ENCODE measurements at places on chromosomes 11 and 22.
A peak's percentile ranks its signal among the peaks of the same experiment; 100 is the strongest.

- DNase-seq = no peak
These were observed 53.5 kb downstream of the SPECC1L start for GRCh38 chr22:24324137-24324536.

DNA sequence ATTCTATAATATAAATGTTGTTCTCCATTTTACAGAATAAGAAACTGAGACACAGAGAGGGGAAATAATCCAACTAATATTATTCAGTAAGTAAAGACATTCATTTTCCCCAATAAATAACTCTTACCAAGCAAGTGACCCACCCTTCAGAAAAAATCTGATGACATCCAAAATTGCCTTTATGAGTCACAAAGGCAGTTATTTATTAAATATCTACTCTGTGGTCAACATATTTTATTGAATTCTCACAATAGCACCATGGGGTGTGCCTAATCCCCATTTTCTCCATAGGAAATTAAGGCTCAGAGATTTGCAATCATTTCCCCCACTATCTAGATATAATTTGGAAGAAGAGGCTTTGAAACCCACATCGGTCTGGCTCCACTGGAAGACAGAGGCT is 161.5 kb upstream of the ISX start:
- DNase-seq = no peak

GRCh38 chr11:116690611-116691010 is 82.2 kb downstream of the BUD13 start:
- DNase-seq = no peak

DNA sequence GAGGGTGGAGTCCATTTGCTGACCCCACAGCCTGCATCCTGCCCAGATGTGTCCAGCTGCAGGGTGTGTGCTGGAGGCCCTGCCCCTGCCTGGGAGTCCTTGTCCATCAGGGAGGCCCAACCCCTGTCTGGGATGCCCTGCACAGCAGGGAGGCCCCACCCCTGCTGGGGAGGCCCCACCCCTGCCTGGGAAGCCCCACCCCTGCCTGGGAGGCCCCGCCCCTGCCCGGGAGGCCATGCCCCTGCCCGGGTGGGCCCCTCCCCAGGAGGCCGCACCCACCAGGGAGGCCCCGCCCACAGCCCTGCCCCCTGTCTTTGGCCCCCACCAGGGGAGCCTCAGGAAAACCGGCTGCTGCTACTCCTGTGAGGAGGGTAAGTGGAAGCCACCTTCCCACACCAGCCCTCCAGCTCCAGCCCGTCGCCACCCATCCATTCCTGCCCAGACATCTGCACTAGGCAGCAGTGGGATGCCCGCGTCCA is 37.2 kb downstream of the MUC5B start:
- DNase-seq = peak; percentile 16

- DNase-seq = peak; percentile 16
These were observed 5.5 kb upstream of the CYTH4 start for GRCh38 chr22:37276776-37277175.

DNA sequence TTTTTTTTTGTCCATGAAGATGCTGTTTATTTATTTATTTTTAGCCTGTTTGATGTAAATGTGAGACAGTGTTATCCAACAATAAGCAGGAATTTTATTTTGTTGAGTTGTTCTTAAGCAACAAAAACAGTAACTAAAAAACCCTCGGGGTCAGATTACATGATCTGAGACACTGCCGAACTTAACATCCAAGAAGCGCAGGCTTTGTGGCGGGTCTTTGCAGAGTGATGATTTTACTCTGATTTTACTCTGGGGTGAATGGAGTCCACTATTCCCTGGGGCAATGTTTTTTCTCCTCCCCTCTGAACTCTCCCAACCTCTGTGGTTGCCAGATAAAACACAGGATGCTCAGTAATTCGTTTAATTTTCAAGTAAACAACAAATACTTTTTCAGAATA is 450.1 kb upstream of the B3GAT1 start:
- no peak for DNase-seq

DNA sequence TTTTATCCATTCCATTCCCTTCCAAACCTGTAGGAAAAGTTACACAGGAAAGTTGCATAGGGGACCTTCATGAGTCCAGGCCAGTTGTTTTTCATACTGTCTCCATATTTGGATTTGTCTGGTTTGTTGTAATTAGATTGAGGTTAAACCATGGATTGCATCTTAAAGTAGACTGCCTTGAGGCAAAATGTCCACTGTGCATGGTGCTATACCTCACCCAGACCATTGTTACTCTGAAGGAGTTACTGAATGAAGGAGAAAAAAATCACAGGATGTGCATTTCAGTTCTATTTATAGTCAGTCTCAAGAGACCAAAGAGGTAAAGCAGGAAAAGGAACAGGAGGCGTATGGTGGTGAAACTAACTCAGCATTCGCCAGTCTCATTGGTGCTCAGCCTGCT is 29.6 kb upstream of the L3MBTL2 start:
- no peak for DNase-seq

GRCh38 chr11:45892856-45893255 is 7.4 kb downstream of the MAPK8IP1 start:
- no peak for DNase-seq

- DNase-seq = peak; percentile 71
These were observed 97.1 kb downstream of the ADAMTS15 start for GRCh38 chr11:130545449-130546072.

- no peak for DNase-seq
These were observed 47.7 kb downstream of the DKK3 start for GRCh38 chr11:11960687-11961086.

DNA sequence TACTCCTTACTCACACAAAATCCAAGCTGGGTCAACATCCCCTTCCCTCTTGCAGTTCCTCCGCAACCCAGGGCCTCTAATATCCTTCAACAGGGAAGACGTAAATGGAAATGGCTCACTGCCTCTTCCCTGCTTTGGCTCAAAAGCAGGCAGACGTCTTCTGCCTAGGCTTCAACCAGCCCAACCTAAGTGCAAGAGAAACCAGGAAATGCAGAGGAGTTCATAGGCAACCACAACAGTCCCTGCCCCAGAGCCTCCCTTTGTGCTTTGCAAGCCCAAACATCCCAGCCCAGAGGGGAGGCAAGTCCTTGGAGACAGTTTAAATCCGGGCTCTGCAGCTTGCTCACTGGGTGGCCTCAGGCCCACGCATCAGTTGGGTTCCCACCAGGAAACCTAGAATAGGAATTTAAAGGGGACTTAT is 33.3 kb downstream of the CD6 start:
- no peak for DNase-seq

GRCh38 chr11:35235157-35235468 is 96.1 kb downstream of the CD44 start:
- no peak for DNase-seq

DNA sequence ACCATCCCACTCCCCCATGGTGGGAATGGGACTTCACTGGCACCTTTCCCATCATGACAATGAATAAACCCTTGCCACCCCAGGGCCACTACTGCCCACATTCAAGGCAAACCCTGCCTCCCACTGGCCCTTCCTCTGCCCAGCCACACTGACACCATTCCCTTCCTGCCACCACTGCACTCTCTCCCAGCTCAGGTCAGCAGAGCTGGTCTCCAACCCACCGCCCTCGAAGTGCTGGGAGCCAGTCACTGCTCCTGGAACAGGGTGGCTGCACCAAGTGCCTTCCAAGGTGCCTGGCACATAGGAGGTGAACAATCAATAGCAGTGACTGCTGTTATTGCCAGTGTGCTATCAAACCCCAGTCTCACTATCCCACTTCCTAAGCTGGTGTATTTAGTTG is 27.1 kb downstream of the PRDM10 start:
- DNase-seq = no peak

- no peak for DNase-seq
These were observed 1818.1 kb upstream of the RAG2 start for GRCh38 chr11:38416141-38416540.

- DNase-seq = no peak
These were observed 25.5 kb upstream of the MGAT3 start for GRCh38 chr22:39431216-39431801.

GRCh38 chr11:13939961-13940906 is 22.3 kb upstream of the SPON1 start:
- DNase-seq = no peak

Measured in NCI-H226 (cell line).